ENCODE measurements at places on chromosomes 2 and 18. TPM values are rescaled to one million over a fixed set of nuclear protein-coding genes. Genes with fewer than 3 reads are reported as not detected.
A peak's percentile ranks its signal among the peaks of the same experiment; 100 is the strongest.

DNA sequence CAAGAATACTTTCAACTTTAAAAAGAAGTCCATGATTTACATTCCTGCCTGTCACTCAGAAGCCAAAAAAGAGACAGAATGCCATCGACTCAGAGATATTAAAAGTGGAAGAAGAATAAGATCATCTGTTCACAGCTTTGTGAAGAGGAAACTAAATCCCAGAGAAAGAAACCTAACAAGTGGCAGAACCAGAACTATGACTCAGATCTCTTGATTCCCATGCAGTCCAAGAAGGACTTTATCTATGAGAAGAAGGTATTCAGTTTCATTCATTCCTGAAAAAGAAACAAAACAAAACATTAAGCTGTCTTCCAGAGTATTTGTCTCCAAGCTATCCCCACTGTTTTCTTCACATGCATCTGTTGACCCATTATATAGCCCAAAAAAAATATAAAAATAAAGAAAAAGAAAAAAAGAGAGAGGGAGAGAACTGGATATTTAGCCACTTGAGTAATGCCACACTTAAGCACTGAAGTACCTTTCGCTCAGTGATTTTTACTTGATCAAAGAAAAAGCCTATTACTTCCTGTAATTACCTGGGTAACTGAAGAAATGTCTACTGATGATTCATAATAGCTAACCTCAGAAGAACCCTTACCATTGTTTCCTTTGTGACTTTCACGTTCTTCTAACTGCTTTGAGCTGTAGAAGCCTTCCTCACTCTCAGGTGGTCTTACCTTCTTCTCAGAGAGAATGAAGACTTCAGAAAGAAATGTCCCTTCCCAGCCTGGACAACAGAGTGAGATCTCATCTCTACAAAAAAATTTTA lies 17.7 kb upstream of the AKAIN1 start:
- ATAC-seq: no peak

GRCh38 chr2:138536740-138537139 lies 35.2 kb downstream of the SPOPL start:
- ATAC-seq: no peak

FAHD2B gene
- 5.6 TPM for total RNA-seq

DNA sequence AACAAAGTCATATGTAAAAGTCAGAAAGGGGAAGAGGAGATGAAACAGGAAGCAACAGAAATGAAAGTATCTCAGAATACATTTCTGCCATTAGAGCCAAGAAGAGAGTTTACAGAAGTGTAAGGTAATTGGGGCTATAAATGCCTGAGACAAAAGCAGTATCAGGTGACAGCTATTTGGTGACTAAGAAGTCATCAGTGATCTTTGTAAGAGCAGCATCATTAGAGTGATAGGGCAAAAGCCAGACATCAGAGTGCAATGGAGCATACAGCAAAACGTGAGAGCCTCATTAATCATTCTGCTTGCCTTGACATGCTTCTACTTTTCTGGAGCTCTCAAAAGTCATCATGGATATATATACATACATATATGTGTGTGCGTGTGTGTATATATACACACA lies 804.7 kb upstream of the PIK3C3 start:
- ATAC-seq: no peak

DNA sequence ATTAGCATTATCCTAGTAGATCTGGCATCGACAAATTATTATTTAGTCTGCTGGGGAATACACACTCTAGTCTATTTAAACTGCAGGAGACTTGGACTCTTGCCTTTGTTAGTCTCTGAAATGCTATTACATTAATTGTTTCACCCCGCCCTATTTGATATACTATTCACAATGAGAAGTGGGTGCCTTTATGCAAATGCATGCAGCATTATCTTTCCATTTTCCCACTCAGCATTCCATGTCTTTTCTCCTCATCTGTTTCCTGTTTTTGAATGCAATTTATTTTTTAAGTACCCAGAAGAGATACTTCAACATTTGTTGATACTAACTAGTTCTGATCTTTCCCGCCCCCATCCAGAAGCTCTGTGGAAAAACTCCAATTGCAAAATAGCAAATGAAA lies 395.3 kb upstream of the NXPH2 start:
- ATAC-seq: no peak

MC4R gene
- total RNA-seq: not detected

POTEJ gene
- total RNA-seq: not detected

- ATAC-seq: no peak
Measured at GRCh38 chr2:197107291-197108269, 181.1 kb upstream of the PGAP1 start.

DNA sequence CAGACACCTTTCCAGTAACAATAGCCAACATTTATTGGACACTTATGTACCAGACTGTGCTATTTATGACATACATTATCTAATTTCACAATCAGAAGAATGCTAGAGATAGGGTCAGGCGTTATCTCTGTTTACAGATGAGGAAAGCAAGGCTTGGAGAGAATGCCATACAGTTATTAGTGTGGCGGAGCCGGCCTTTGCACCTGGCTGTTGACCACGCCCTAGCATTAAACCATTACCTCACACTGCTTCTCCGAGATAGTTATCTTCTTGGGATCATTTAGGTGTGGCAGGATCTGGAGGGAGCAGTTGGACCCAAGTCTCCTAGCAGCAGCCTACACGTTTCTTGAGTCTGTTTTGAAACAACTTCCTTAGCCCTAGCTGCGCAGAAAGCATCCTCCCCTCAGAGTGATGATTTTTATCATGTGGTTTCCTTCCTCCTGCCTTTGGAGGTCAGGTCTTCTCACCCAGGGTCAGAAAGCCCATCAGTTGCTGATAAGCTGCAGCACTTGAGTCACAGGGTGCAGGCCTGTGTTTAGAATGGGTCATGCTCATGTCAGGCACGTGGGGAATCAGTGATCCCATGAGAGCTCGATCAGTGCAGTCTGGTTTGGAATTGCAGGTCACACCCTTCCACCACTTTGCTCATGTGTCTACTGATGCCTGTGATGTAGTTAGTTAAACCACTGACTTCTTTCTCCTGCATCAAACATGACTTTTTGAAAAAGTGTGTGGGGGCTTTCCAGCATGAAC lies 118.2 kb downstream of the SPTBN1 start:
- peak; percentile 42 for ATAC-seq

GRCh38 chr2:200423541-200423940 lies 86.3 kb downstream of the KCTD18 start:
- ATAC-seq: no peak

DNA sequence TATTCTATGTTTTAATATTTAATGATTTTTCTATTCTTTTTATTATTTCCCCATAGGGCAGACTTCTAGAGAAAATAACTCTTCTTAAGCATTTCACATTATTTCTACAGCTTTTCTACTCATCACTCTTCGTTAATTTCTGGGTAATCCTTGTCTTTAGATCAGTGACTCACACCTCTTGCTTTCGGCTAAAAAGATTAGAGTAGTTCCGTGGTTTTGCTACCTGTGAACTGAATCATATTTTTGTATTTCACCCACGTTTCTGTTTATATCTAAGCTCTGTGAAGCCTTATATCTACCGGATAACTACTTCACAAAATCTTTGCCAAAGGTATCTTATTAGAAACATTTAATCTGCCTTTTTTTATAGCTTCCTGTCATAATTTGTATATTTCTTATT lies 685.5 kb upstream of the FSHR start:
- ATAC-seq: no peak

TMEM37 gene
- total RNA-seq: 6.0 TPM

UGT1A10 gene
- total RNA-seq: 6.9 TPM

AQP12A gene
- total RNA-seq: not detected

All from esophagus mucosa (tissue), 1 donor.